ENCODE measurements at places on chromosomes 12 and 14. TPM values are rescaled to one million over a fixed set of nuclear protein-coding genes. Genes with fewer than 3 reads are reported as not detected.

Gene OR4E1
- total RNA-seq: not detected

Gene CFAP54
- 0.43 TPM for total RNA-seq

DNA sequence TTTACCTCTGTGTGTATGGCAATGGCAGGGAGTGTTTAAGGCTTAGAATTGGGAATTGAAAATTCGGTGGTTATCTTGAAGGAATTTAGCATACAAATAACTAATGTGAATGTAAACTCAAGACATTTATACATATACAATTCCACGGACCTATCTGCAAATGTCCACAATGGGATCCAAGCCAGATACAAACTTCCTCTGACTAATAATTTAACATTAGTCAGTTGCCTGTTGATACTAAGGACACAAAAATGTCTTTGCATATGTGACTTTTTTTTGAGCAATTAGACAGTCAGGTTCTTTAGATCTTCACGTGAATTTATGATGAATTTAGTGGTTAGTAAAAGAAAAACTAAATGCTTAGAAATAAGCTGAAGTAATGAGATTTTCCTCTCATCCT is 40.5 kb downstream of the ESR2 start:
- no peak for DNase-seq

Gene SYNDIG1L
- not detected for total RNA-seq

Gene TMEM121
- 1.0 TPM for total RNA-seq
